Subcutaneous adipose tissue (tissue), 4 donors: ENCODE measurements at places on chromosomes 11 and 22. TPM values are rescaled to one million over a fixed set of nuclear protein-coding genes. Genes with fewer than 3 reads are reported as not detected.

ZFTA gene
- 5.1 TPM for total RNA-seq

PARVG gene
- total RNA-seq: 23.5 TPM

CARD16 gene
- 11.9 TPM for total RNA-seq

GNG3 gene
- total RNA-seq: not detected

KREMEN1 gene
- total RNA-seq: 15.9 TPM

AHNAK gene
- 1,319 TPM for total RNA-seq

NXPE1 gene
- not detected for total RNA-seq

HBE1 gene
- not detected for total RNA-seq

FGF4 gene
- total RNA-seq: not detected

TEAD1 gene
- 205 TPM for total RNA-seq

LYVE1 gene
- 110 TPM for total RNA-seq

PCNX3 gene
- 10.3 TPM for total RNA-seq

TRIM68 gene
- total RNA-seq: 10.8 TPM

OR52E5 gene
- total RNA-seq: not detected

OR52A1 gene
- total RNA-seq: not detected

FOSL1 gene
- total RNA-seq: 2.0 TPM

P2RY6 gene
- 0.82 TPM for total RNA-seq

MMP10 gene
- not detected for total RNA-seq

EP300 gene
- total RNA-seq: 99.7 TPM

EHBP1L1 gene
- 39.9 TPM for total RNA-seq

RNF169 gene
- 21.6 TPM for total RNA-seq

PNPLA3 gene
- 2.6 TPM for total RNA-seq

TP53I11 gene
- total RNA-seq: 62.9 TPM

ACRV1 gene
- total RNA-seq: not detected

ABCC8 gene
- 0.16 TPM for total RNA-seq

CD248 gene
- 226 TPM for total RNA-seq

GLYAT gene
- 2.4 TPM for total RNA-seq

PRODH gene
- total RNA-seq: 17.8 TPM

PLAAT5 gene
- total RNA-seq: 38.2 TPM

SCGB1A1 gene
- total RNA-seq: not detected

C11orf42 gene
- not detected for total RNA-seq

NDUFC2 gene
- total RNA-seq: 105 TPM
